Amygdala (tissue), 56 donors: ENCODE measurements at places on chromosomes 2 and 18.

DNA sequence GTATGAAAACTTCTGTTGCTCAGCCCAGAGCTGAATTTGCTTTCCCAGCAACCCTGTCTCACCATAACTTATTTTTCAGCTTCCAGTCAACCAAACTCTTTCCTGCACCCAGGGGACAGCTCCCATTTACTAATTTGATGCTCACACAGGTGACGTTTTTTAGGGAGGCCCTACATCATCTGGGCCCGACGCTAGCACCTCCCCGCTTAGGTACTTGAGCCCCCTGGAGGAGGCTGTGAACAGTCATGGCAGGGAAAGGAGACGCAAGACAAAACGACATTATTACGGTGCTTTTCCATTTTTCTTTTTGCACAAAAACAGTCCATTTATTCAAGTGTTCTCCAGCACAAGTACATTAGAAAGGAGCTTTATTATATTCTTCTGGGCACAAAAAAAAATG lies 59.2 kb upstream of the POMC start:
- no peak for DNase-seq

DNA sequence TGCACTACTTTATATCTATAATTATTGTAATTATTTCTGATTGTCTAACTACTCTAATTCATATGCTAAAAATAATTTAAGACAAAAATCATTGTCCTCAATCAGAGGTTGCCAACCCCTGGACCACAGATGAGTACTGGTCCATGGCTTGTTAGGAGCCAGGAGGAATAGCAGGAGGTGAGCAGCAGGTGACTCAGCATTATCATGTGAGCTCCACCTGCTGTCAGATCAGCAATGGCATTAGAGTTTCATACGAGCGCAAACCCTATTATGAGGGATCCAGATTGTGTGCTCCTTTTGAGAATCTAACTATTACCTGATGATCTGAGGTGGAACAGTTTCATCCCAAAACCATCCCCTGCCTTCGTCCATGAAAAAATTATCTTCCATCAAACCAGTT lies 1434.4 kb downstream of the LRP1B start:
- DNase-seq, result no peak

GRCh38 chr2:152106464-152106863 lies 7.6 kb upstream of the CACNB4 start:
- DNase-seq, result no peak

GRCh38 chr2:130824492-130825061 lies 12.1 kb upstream of the ARHGEF4 start:
- DNase-seq, result peak; percentile 76

DNA sequence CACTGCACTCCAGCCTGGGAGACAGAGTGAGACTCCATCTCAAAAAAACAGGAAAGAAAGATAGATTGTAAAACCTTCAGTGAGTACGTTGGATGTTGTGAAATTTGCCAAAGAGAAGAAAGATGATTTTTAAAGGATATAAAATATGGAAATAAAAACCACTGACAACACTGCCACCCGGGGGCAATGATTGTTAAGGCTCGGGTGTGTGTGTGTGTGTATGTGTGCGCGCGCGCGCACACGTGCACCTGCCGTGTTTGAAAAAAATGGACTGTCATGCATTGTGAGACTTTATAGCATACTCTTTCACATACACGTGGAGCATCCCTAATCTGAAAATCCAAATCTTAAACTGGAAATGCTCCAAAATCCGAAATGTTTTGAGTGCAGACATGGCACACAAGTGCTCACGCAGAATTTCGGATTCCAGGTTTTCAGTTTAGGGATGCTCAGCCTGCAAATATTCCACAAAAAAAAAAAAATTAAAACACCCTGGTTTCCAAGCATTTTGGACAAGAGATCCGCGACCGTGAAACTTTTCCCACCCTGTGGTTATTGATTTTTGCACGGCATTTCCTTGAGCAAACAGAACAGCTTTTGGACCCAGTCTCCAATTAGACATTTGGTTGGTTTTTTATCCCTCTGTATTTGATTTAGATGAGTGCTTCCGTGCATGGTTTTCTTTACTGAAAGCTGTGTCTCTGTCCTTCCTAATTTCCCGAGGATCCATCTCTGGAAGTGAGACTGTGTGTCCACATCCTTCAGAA lies 269.2 kb downstream of the AGAP1 start:
- DNase-seq, result no peak

GRCh38 chr2:52343010-52343409 lies 1311.1 kb upstream of the NRXN1 start:
- DNase-seq, result no peak

GRCh38 chr2:28681158-28681571 lies 70.5 kb upstream of the PPP1CB start:
- no peak for DNase-seq

GRCh38 chr2:26068602-26069298 lies 34.9 kb downstream of the RAB10 start:
- no peak for DNase-seq

- DNase-seq, result no peak
Observed at GRCh38 chr2:218313356-218313755, 21.1 kb upstream of the TMBIM1 start.

GRCh38 chr2:15354596-15355366 lies 206.4 kb downstream of the NBAS start:
- DNase-seq, result no peak

GRCh38 chr18:51506811-51507210 lies 309.3 kb upstream of the MEX3C start:
- DNase-seq, result no peak

- DNase-seq, result no peak
Observed at GRCh38 chr2:213159768-213160167, 8.4 kb upstream of the IKZF2 start.

DNA sequence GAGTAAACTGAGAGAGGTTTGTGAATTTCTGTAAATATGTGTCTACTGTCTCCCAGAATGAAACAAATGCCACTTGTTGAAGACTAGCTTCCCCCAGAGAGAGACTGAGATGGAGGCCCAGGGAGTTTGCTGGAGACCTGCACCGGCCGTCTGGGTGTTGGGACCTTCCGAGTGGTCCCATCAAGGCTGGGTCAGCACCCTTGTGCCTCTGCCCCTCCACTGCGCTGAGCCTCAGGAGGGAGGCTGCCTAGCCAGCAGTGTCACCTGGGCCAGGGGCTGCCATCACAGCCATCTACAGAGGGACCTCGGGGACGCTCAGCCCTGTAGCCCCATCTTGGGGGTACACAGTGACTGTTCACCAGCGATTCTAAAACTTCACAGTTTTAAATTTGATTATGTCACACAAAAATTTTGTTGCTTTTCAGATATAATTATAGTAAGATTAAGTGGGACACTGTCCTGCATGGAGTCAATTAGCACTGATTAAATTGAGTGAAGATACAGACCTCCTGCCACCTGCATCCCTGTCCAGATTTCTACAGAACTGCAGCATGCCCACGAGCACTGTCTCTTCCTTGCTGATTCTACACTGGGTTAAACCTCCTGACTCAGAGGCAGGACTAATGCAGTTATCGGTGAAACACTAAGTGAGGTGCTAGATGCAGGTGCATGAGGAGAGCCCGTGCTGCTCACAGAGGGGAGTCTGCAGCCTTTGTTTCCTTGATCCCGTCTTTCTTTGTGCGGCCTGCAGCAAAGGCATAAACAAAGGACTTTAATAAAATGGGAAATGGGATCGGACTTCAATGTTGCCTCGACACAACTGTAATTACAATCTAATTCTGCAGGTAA lies 50.5 kb downstream of the TMEM18 start:
- DNase-seq, result no peak

DNA sequence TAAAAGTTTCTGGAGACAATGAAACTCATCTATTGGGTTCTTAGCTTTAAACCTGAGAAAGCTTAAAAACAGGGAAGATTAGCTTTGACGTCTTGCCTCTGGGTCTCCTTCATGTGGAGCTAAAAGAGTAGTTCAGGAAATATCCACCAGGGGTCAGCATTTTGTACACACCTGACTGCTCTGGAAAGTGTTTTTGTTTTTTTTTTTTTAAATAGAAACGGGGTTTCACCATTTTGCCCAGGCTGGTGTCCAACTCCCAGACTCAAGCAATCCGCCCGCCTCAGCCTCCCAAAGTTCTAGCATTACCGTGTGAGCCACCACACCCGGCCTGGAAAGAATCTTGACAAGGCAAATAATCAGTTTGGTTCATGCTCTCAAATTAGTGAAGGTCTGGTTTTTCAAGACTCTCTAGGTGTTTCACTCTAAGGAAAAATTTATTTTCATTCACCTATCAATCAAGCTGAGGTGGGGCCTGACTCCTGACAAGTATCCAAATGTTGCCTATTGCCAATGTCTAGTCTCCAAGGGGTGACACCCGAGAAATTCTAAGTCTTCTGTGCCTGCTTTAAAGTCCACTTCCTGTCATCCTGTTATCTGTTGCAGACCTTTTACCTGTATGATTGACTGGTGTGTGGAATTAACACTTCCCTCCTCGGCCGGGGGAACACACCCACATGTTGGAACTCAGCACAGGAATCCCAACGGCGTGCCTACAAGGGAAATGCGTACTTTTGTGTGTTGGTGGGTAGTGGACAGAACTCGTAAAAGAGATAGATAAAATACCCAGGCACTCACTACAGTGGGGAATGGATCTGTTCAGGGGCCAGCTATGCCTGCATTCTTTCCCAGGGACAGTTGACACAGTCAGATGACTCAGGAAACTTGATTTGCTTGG lies 11.3 kb downstream of the IL1RN start:
- no peak for DNase-seq

DNA sequence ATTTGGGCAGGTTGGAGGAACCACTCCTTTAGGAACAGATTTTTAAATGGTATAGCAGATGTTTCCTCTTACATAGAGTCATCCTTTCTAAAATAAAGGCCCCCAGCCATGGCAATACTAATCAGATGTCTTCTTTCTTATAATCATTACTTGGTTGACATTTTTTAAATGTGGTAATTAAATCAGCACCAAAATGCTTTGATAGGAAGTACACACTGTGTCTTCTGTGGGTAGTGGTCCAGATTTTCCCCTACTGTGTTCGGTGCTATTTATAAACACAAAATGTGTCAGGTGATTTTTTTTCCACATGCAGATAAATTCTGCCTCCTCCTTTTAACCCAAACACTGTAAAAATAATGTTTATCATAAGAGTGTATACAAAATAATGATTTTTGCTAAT lies 200.9 kb upstream of the DTNA start:
- DNase-seq, result no peak

GRCh38 chr2:134873152-134873551 lies 34.7 kb downstream of the ACMSD start:
- no peak for DNase-seq

- no peak for DNase-seq
Observed at GRCh38 chr2:225740086-225740485, 340.6 kb downstream of the NYAP2 start.

GRCh38 chr2:127003070-127003800 lies 103.7 kb downstream of the BIN1 start:
- DNase-seq, result no peak

- no peak for DNase-seq
Observed at GRCh38 chr2:147933931-147934330, 86.6 kb downstream of the ORC4 start.
